ENCODE measurements at places on chromosomes 7 and 10.

- no peak for DNase-seq
Measured at GRCh38 chr10:6507311-6507710, 72.8 kb downstream of the PRKCQ start.

GRCh38 chr7:19373334-19373733 lies 228.1 kb upstream of the FERD3L start:
- no peak for DNase-seq

- no peak for DNase-seq
Measured at GRCh38 chr7:14924398-14924797, 21.8 kb upstream of the DGKB start.

GRCh38 chr10:78025685-78026364 lies 3.5 kb downstream of the POLR3A start:
- DNase-seq, result no peak

GRCh38 chr10:72694476-72695369 lies 2.8 kb downstream of the MCU start:
- no peak for DNase-seq

GRCh38 chr7:94602181-94602580 lies 53.8 kb downstream of the SGCE start:
- no peak for DNase-seq

GRCh38 chr7:77537136-77537777 lies at the start of gene PTPN12:
TSS of gene PTPN12 (plus strand) at chr7:77537295. CDS start at chr7:77537547, 252 bp downstream.
- peak; percentile 2 for DNase-seq

- no peak for DNase-seq
Measured at GRCh38 chr7:135208102-135208793, 3.1 kb downstream of the WDR91 start.

DNA sequence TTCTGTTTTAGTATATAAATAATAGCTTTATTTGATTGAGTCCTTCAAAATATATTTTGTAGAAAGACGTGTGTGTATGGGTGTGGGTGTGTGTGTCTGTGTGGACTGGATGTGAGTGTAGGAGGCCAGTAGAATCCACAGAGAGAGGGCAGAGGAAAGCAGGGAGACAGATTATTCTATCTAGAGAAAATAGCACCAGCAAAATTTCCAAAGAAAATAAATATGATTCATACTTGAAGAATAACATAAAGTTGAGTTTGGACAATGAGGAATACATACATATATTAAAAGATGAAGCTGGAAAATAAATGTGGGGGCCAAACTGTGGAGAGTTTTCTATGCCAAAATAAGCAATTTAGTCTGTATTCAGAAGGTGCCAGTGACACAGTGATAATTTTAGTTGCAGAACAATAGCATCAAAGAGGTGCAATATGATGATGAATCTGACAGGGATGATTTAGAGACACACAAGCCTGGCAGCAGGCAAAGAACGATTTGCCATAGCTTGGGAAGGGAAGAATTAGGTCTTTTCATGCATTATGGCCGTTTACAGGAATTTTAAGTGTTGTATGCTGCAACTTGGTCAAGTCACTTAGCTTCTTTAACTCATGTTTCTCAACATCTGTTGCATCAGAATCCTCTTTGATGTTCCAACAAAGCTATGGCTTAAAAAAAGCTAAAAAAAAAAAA lies 121.3 kb downstream of the SEMA3A start:
- DNase-seq, result no peak

DNA sequence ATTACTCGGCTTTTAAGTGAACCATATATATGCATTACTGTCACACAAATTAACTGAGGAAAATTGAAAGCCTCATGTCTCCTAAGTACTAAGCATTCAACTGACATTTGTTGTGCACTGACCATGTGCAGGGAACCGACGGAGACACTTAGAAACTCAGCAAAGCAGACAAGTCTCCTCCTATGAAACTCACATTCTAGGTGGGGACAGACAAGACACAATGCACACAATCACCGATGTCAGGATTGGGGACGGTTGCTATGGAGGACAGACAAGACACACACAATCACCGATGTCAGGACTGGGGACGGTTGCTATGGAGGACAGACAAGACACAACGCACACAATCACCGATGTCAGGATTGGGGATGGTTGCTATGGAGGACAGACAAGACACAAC lies 134.0 kb downstream of the PTPRN2 start:
- DNase-seq, result no peak

- no peak for DNase-seq
Measured at GRCh38 chr10:49089557-49090188, 25.6 kb downstream of the VSTM4 start.

GRCh38 chr7:22729180-22729825 lies 2.3 kb downstream of the IL6 start:
- no peak for DNase-seq

GRCh38 chr10:111076682-111077478 lies at the start of gene ADRA2A:
TSS of gene ADRA2A (plus strand) at chr10:111077029. CDS start at chr10:111077997, 968 bp downstream.
- DNase-seq, result no peak

GRCh38 chr10:93150289-93150688 lies 76.6 kb downstream of the CYP26A1 start:
- no peak for DNase-seq

DNA sequence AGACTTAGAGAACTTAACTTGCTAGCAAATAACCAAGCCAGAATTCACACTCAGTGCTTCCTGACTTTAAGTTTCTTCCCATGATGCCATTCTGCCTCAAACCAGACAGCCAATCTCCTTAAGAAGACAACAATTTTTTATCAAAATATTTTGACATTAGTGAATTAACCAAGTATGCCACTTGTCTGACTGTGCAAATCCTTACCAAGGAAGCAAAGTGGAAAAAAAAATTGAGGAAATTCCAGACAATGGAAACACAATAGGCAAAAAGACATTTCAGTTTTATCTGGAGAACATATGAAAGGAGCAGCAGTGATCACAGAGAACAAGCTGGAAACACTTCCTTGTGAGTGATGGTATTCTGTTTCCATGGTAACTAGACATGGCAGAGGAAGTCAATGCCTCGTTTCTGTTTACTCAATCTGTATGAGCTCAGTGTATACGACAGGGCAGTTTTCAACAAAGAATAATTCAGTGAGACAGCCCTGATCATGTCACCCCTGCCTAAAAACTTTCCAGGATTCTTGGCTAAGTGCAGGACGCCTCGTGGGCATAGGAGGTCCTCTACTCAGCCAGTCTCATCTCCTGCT lies 114.2 kb downstream of the DYNC1I1 start:
- DNase-seq, result no peak

DNA sequence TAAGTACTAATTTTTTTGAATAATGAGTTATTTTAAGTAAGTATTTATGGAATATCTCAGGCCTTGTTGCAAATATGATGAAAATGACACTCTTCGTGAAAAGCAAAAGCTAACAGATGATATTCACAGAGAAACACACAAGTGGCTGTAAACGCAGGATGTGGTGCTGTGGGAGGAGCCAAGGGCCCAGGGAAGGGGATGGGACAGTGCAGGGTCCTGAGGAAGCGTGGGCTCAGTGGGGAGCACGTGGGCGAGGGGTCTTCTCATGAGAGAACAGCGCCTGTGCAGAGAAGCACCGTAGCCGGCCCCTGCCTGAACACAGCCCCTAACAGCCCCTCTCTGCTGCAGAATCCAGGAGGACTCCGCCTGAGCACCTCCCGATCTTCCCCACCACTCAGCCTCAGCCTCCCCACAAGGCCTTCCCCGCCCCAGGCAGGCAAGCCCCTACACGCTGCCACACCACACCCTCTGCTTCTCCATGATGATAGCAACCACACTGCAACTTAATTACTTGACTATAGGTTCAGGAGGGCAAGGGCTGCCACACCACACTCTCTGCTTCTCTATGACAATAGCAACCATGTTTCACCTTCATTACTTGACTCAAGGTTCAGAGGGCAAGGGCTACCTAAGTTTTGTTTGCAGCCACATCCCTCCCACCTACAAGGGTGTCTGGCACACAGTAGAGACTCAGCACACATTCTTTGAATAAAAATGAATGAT lies 152.6 kb upstream of the RNF32 start:
- no peak for DNase-seq

GRCh38 chr7:139950881-139951525 lies 111.7 kb downstream of the PARP12 start:
- DNase-seq, result no peak

DNA sequence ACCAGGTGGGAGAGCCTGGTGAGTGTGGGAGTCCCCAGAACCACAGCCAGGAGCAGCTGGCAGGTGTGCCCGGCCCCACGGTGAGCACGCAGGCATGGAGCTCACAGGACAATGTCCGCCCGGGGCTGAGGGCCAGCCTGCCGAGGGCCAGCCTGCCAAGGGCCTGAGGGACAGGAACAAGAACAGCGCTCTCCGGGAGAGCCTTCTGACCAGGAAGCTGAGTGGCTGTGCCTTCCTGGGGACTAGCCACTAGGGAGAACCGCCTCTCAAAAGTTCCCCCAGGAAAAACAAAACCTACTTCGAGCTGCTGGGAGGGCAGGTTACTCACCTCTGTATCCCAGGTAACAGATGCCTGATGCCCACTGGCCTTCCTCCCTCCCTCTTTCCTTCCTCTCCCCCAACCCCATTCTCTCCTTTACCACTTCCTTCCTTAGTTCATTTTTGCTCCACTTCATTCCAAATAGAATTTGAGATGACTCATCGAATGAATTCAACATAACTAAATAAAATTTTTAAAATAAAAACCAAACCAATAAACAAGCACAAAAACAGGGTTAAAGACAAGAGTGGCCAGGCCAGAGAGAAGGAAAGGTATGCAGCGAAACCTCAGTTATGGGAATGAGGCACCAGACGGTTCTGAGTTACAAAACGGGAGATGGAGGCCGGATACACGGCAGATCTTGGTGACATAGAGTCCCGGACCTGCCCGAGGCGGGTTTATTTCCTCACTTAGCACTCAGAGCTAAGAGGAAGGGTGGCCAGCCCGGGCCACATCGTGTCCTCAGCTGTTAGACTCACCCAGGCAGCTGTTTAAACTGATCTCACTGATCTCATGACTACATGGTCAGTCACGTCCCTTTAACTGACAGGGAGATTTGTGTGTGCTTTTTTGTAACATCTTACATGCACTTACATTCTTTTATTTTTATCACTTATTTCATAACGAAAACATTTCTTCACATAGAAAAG lies 128.5 kb downstream of the TNS3 start:
- no peak for DNase-seq

DNA sequence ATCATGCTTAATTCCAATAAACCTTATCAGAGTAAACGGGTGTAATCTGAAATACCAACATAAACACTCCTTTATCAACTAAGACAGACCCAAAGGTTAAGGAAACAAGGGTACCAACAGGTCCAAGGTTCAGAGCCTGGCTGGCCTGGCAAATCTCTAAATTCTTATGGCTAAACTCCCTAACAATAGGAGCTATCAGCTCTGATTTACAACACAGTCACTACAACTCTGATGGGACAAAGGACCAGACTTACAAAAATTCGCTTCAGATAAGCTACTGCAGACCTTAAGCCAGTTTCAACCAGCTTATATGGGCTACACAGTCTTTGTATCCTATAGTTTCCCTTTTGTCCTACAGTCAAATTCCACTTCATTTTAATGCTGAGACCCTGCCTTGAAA lies 381.9 kb downstream of the ZWINT start:
- DNase-seq, result no peak

DNA sequence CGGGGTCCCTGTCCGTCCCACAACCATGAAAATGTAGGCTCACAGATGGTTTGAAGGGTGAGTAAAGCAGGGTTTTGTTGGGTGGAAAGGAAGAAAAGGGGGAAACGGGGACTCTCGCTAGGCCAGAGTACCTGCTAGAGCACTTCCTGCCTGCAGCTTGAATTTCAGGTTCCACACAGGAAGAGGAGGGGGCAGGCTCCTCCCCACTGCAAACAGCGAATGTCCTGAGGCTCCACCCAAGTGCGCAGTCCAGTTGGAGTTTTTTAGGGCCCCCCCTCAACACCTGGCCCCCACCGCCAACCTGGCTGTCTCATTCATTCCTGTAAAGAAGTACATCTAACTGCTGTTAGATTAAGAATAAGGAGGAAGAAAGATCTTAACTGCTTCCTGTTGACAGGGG lies 414.7 kb downstream of the SH2D4B start:
- no peak for DNase-seq

DNA sequence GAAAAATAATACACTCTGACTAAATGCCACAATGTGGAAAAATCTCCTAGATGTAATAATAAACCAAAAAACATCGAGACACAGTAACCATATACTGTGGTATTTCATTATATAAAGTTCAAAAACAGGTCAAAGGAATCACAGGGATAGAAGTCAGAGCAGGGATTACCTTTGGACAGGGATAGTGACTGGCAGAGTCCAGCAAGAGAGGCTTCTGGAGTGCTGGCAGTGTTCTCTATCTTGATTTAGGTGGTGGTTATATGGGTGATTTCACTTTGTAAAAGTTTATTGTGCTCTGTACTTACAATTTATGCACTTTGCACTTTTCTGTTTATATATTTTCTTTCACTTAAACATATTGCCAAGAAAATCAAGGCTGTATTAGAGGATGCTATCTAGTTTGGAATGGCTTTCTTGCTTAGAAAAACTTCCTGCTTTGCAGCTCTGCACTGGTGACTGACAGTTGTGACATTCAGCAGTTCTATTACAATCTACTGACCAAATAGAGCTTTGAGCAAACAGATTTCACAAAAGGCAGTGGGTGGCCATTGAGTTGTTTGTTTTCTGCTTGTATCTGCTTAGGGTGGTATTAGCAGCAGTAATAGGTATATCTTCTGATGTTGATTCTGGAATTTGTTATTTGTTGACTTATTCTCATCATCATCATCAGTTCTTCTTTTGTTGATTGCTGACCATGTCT lies 263.6 kb upstream of the LRGUK start:
- no peak for DNase-seq

GRCh38 chr10:77799352-77799751 lies 127.2 kb downstream of the DLG5 start:
- DNase-seq, result no peak

DNA sequence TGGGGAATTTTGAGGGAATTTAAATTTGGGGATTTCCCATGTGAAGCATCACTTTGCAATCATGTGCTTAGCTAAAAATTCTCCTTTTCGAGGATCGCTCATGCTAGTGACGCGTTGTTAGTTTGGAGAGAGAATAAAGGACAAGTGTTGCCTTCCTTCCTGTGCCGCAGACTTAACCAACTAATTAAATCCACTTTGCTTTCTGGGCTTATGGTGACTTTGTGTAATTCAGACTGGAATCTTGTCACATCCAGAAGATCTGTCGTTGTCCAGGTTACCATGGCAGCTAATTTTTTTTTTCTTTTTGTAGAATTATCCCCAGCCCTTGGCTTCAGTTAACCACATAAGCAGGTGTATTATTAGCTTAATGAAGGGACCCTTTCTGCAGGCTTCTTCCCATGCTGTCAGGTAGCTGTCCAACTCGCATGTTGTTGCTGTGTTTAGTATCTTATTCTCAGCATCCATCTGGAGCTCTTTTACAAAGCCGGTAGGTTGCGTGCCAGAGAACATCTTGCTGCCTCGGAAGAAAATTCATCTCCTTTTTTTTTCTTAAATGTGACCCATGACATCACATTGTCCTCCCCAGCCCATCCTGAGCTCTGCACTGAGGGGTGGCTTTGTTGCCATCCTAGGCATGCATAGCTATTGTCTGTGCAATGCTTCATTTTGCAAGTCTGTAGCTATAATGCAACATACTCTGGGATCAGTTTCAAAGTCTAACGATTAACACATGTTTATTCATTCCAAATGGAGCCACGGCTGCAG lies 47.2 kb upstream of the NRP1 start:
- no peak for DNase-seq
